Epithelial cell of proximal tubule (primary cell): ENCODE measurements at places on chromosomes 7 and 10. TPM values are rescaled to one million over a fixed set of nuclear protein-coding genes. Genes with fewer than 3 reads are reported as not detected.

EGR2 gene
- 0.06 TPM in 1 of 2 replicates, not detected in the other for total RNA-seq

DNA sequence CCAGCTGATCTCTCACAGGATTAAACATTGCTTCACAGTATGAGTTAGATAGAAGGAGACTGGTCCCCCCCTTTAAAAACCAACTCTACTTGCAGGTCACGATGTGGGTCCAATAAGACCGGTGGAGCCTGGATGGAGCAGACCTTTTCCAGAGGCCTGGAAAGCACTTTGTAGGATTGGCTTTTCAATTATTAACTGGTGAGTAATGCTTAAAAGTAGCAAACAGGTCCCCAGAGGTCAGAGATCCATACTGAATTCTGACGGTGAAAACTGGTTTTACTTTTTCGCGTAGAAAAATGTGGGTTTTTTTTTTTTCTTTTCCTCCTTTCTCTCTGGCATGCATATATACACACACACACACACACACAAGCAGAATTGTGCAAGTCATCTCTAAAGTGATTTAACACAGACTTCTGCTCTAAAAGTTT lies 74.9 kb upstream of the OGDHL start:
- peak; percentile 81 for DNase-seq

DNA sequence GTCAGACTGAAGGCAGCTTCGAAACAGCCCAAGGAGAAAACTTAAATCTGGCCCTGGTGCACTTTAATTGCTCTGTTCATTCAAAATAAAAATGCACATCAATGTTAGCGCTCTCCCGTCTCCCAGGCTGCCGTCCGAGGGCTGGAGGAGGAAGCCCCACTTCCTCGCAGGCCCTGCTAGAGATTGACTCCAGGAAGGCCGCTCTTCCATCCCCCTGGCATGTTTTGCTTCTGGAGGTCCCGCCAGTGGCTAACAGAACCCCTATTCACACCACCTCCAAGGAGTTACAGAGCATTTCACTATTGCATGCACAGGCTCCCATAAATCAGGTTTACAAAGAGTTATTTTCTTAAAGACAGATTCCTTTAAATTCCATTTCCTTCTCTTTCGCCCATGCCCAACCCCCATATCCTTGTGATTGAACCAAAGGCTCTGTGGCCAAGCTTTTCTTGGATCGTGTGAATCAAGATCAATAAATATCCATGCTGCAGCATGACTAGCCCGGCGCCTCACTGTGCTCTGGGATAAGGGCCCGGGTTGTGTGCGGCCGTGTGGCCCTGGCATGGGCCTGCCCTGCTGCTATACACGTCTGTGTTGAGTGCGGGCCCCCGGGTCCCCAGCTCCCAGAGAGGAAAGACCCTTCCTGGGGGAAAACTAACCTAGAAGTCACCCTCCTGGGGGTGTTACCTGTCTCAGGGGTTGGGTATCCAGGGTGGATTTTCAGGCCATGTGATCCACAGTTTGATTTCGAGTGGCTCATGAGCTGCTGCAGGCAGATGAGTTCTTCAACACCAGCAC lies 118.7 kb upstream of the GDF10 start:
- DNase-seq = no peak

SOSTDC1 gene
- 0.29 TPM in 1 of 2 replicates, not detected in the other for total RNA-seq

DNA sequence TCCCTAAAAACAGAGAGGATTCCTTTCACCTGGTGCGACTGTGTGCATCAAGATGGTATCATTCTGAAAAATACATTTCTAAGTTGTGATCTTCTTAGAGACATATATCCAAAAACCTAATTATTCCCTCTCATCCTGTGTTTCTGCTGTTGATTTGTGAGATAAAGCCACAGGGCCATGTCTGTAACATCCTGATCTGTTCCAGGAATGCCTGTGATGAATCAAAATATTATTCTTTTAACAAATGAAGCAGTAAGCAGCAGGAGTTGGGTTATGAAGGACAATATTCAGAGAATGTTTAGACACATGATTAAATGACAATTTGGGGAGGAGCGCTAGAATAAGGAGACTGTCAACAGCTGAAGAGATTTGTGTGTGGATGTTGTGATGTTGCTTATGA lies 731.4 kb downstream of the KCNMA1 start:
- DNase-seq = no peak

DNA sequence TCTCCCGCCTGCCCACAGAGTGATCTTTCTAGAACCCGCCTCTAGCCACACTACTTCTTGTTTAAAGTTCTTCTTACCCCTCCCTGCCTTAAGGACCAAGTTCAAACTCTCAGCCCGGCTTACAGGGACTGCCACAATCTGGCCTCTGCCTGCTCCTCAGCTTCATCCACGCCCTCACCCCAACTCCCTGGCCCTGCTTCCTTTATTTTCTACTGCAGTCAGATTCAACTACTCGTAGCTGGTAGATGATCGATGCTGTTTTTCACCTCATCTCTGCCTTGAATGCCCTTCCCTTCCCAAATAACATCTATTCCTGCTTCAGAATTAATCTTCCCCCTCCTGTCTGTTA lies 508.5 kb downstream of the RPS24 start:
- DNase-seq = no peak

TEX36 gene
- total RNA-seq = not detected in 2 replicates

GRCh38 chr7:147509035-147509501 lies 1081.5 kb upstream of the C7orf33 start:
- no peak for DNase-seq

DNA sequence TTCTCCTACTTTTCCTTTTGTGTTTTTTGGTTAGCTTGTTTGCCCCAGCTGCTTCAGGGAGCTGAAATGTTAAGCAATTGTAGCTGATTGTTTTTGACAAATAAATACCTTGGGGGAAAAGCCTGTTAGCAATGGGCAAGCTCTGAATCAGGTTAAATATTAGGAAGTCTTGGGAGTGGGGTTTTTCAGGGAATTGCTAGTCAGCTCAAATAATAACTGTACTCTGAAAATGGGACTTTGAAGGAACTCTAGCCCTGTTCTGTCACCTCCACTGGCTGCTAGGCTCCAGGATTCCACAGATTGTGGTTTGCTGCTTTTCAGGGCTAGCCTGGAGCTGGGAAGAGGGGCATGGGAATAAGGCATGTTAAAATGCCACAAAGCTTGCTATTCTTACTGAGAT lies 39.5 kb downstream of the ADK start:
- peak; percentile 7 for DNase-seq
